Hematopoietic multipotent progenitor cell treated with erythropoietin and hydrocortisone succinate and interleukin-3 and kit ligand, for 6 days (in vitro differentiated cells): ENCODE measurements at places on chromosomes 5 and 9.

DNA sequence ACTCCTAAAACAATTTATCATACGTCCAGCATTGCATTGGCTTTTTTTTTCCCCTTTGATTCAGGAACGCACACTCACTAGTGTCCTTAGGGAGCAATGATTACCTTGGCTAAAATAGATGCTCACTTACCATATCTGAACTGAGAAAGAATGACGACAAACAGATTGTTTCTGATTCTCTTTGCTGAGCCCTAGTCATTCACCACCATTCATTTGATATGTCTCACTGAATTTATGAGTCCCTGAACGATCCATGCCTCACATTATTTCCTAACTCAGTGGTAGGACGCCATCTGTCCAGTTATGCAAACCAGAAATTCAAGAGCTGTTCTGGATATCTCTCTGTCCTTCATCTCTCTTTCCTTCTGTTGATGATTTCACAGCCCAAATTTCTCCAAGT is 39.3 kb upstream of the DAB2 start:
- DNase-seq = no peak

DNA sequence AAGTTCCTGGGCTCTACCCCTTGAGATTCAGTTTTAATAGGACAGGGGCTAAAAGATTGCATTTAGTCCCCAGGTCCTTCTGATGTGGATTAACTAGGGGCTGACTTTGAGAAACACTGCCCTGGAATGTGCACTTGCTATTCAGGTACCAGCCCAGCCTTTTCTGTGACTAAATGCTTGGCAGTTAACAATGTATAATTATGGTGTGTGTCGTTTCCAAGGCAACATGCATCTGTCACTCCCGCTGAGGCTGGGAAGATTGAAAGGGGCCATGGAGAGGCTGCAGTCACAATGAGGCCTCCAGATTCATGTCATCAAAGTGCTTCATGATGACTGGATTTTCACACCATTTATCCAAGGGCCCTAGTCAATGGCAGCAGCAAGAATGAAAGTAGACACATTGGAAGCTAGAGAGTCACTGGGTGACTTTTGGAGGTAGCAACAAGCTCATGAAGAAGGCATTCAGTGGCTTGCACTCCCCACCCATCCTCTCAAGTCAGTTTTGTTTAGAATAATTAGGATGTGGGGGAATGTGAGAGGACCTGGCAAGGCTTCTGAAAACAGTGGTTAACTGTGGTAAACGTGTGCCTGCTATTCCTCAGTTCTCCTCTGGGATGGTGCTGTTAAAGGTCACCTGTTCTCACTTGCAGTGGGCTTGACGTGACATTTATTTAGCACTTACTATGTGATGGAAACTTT is 28.3 kb downstream of the RAI14 start:
- DNase-seq = no peak

- no peak for DNase-seq
Measured at GRCh38 chr5:83955916-83956315, 235.3 kb upstream of the HAPLN1 start.

- DNase-seq = no peak
Measured at GRCh38 chr5:126002222-126002897, 420.8 kb upstream of the GRAMD2B start.

DNA sequence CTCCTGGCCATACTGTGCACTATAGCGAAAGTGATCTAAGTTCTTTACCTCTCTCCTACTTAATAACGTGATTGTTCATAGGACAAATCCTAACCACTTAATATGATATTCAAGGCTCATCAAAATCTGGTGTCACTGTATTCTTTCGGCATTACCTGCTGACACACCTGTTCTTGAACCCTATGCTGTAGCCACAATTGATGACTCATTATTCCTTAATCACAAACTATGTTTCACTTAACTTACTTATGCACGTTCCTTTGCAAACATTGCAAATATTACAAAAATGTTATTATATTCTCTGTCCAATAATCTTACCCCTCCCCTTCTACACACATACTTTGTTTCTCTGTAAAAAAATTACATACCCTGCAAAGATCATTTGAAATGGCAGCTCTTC is 158.1 kb upstream of the ADRA1B start:
- no peak for DNase-seq

- no peak for DNase-seq
Measured at GRCh38 chr5:152631221-152631620, 226.1 kb upstream of the NMUR2 start.

GRCh38 chr5:33227746-33228145 is 213.0 kb upstream of the TARS1 start:
- no peak for DNase-seq

GRCh38 chr9:37977851-37978480 is 74.0 kb upstream of the SLC25A51 start:
- no peak for DNase-seq

DNA sequence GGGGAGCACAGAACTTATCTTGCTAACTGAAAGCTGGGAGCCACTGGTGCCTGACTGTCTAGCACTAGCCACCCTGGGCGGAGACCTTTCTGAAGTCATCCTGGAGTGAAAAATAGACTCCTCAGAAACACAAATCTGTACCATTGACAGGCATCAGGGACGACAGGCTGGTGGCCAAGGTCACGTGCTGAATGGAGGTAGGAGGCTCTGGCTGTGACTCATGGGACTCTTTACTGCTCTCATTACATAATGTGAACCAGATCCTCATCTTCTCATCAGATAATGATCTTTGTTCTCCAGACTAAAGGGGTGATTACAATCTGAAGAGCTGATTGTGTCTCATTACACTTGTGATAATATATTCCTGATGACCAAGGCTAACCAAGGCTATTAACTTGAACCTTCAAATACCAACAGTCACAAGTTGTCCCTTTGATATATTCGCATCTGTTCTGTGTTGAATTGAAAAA is 91.8 kb downstream of the SEMA5A start:
- DNase-seq = no peak

DNA sequence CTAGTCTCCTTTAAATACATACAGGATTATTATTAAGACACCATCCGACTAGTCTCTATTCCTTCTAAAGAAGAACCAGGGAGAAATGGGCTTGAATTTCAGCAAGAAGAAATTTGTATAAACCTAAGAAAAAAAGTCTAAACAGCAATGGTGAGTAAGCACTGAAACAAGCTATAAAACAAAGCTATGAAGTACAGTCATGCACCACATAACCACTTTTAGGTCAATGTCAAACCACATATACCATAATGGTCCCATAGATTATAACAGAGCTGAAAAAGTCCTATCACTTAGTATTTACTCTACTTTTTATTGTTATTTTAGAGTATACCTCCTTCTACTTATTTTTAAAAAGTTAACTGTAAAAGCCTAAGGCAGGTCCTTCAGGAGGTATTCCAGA is 102.0 kb upstream of the NFIB start:
- no peak for DNase-seq

- DNase-seq = no peak
Measured at GRCh38 chr5:178403351-178403750, 170.7 kb upstream of the PHYKPL start.

GRCh38 chr5:757931-758697 is 26.4 kb downstream of the ZDHHC11B start:
- no peak for DNase-seq

- DNase-seq = no peak
Measured at GRCh38 chr5:113435575-113435974, 786 bp upstream of the TSSK1B start.

DNA sequence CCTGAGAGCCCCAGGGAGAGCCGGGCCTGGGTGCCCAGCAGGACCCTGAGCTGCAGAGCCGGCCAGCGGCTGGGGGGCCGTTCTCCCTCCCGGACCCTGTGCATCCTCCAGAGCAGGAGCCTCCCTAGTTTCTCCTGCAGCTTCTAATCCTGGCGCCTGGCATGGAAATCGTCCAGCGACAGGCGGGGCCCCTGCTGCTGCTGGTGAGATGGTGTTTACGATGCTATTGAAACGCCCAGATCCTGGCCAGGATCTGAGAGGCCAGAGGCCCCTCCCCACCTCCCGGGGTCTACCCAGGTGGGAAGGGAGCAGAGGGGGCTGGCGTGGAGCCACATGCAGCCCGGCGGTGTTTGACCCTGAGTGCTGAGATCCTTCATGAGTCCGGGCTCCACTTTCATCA is 38.2 kb upstream of the CEP72 start:
- no peak for DNase-seq

DNA sequence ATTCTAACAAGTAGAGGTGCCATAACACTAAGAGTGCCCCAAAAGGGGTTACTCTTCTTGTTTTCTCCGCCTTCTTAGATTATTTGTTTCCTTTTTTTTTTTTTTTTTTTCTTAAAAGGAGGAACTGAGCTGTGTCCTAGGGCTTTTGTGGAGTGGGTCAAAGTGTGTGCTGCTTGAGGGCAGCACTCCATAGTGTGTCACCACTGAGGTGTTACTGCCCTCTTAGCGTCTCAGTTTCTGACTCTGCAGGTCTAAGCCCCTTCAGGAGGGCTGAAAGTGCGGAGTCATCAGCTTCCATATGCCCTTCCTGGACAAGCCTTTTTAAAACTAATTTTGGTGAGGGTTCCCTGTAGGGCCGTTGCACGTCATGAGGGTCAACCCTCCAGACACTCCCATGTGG is 12.6 kb upstream of the NANS start:
- no peak for DNase-seq

- peak; percentile 13 for DNase-seq
Measured at GRCh38 chr5:140267559-140268018, 35.3 kb downstream of the PFDN1 start.

DNA sequence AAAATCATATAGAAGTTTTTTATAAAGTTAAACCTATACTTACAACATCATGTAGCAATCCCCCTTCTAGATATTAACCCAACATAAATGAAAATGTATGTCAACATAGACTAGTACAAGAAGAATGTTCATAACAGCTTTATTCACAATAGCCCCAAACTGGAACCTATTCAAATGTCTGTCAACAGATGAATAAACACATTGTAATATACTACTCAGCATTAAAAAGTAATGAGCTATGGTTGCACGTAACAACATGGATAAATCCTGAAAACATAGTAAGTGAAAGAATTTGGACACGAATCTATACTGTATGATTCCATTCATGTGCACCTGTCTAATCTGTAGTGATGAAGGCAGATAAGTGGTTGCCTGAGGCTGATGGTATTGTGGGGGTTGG is 73.9 kb downstream of the CSNK1G3 start:
- DNase-seq = no peak

GRCh38 chr9:26229324-26230054 is 551.2 kb upstream of the TUSC1 start:
- DNase-seq = no peak

- DNase-seq = peak; percentile 69
Measured at GRCh38 chr5:147857302-147858129, 21.0 kb upstream of the SCGB3A2 start.

GRCh38 chr5:54091307-54092130 is 218.9 kb downstream of the ARL15 start:
- DNase-seq = no peak
